HepG2 (cell line): ENCODE measurements at places on chromosomes 1 and 21. TPM values are rescaled to one million over a fixed set of nuclear protein-coding genes. Genes with fewer than 3 reads are reported as not detected.
A peak's percentile ranks its signal among the peaks of the same experiment; 100 is the strongest.

GRCh38 chr1:175894581-175894980, 151.2 kb upstream of the TNR start:
- DNase-seq: no peak

MTOR gene
- total RNA-seq: 34.6 and 42.8 TPM in 2 replicates

- DNase-seq: no peak
Observed at GRCh38 chr21:16320110-16320509, 590.3 kb downstream of the USP25 start.

DNA sequence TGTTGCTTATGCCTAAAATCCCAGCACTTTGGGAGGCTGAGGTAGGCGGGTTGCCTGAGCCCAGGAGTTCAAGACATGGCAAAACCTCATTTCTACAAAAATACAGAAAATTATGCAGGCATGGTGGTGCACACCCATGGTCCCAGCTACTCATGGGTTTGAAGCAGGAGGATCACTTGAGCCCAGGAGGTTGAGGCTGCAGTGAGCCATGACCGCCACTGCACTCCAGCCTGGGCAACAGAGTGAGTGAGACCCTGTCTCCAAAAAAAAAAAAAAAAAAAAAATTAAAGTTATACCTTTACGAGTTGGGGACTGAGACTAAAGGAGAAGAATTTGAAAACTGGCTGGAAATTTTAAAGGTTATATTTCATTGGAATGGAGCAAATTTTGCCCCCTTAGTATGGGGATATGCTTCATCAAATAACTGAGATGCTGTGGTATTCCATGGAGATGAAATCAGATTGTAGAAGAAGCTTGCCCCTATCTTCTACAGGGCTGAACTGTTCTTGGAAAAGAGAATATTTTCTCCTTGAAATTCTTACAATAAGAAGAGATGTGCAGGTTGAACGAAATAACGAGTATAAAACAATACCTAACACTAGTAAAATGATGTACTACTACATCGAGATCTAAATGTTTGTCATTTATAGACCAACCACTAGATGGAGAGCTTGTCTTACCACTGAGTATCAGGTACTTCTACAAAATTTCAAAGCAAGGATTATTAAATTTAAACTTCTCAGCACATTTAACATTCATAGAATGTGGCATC, 34.9 kb upstream of the SCYL3 start:
- peak; percentile 33 for DNase-seq

- DNase-seq: no peak
Observed at GRCh38 chr21:31326522-31327242, 17.4 kb downstream of the TIAM1 start.

RHOU gene
- 18.5 and 23.6 TPM in 2 replicates for total RNA-seq

GRCh38 chr1:202106340-202107254, 16.1 kb upstream of the GPR37L1 start:
- DNase-seq: no peak

GRCh38 chr1:117104986-117105385, 16.6 kb downstream of the TRIM45 start:
- DNase-seq: no peak

DNA sequence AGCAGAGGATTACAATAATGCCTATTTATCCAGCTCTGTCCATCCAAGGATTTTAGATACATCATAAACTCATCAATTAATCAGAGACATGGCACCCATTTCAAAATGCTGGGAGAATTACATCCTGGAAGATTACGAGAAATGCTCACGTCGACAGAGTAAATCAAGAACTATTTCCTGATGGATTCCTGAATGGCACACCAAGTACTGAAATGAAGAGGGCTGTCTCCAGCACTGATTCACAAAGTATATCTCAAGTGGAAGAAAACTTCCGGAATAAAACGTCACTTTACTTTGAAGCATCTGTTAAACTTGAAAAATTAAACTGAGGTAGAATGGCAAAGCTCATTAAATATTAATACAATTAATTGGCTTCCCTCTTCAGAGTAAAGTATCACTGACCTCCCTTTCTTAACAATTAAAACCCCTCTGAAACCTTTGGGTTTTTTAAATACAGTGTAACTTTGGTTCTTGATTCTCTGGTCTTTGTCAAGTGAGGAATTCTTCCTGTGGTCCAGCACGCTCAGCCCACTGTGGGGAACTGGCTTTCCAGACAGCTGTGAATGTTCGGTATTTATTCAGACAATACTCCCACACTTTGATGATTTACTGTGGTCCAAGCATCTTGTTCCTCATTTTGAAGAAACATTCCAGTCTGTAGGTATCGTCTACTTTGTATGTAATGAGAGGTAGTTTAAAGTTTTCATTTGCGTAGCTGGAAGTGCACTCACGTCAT, 288.0 kb downstream of the NFIA start:
- no peak for DNase-seq

GRCh38 chr21:34871026-34871908, 177.8 kb downstream of the RUNX1 start:
- no peak for DNase-seq
